A549 treated with AZD2906 at 1 μM for 4 hours (cell line): ENCODE measurements at places on chromosomes 5 and 9. TPM values are rescaled to one million over a fixed set of nuclear protein-coding genes. Genes with fewer than 3 reads are reported as not detected.

PRDM9 gene
- total RNA-seq = 0.02 TPM in 1 of 5 replicates, not detected in the others

CCDC69 gene
- 1.1 to 2.0 TPM (median 1.5 TPM) in 5 replicates for total RNA-seq

C9orf153 gene
- total RNA-seq = 0.05 to 0.39 TPM (median 0.20 TPM) in 4 of 5 replicates, not detected in the other

VAV2 gene
- 34.1 to 41.5 TPM (median 38.7 TPM) in 5 replicates for total RNA-seq

DAPK1 gene
- 17.9 to 26.7 TPM (median 24.9 TPM) in 5 replicates for total RNA-seq

OLFM1 gene
- total RNA-seq = 9.1 to 10.9 TPM (median 9.8 TPM) in 5 replicates
